Suprapubic skin (tissue), 4 donors: ENCODE measurements at places on chromosomes 7 and 10. TPM values are rescaled to one million over a fixed set of nuclear protein-coding genes. Genes with fewer than 3 reads are reported as not detected.

The KLLN gene
- 0.34 TPM for total RNA-seq

DNA sequence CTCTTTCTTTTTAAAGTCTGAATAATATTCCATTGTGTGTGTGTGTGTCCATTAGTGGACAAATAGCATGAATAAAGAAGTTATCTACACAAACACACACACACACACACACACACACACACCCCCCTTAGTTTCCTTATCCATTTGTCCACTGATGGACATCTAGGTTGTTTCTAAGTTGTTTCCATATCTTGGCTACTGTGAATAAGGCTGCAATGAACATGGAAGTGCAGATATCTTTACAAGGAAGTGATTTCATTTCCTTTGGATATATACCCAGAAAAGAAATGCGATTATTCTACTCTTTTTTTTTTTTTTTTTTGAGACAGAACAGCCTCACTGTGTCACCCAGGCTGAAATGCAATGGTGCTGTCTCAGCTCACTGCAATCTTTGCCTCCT, 113.5 kb downstream of the MBL2 start:
- no peak for DNase-seq

The AKR1E2 gene
- 4.4 TPM for total RNA-seq

DNA sequence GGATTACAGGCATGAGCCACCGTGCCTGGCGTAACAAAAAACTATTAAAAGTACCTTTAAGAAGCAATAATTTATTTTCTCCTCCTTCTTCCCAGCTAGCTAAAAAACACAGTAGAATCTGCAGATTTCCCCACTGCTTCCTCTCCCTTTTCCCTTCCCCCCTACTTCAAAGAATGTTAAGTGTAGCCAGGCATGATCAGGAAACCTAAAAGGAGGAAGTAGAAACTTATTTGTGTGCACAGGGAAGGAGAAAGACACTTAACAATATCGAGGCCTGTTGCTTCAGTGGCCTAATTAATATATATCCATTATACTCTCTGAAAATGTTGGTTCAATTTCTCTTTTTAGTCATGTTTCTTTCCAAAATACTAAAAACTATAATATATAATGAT, 127.7 kb downstream of the NRBF2 start:
- DNase-seq, result no peak

DNA sequence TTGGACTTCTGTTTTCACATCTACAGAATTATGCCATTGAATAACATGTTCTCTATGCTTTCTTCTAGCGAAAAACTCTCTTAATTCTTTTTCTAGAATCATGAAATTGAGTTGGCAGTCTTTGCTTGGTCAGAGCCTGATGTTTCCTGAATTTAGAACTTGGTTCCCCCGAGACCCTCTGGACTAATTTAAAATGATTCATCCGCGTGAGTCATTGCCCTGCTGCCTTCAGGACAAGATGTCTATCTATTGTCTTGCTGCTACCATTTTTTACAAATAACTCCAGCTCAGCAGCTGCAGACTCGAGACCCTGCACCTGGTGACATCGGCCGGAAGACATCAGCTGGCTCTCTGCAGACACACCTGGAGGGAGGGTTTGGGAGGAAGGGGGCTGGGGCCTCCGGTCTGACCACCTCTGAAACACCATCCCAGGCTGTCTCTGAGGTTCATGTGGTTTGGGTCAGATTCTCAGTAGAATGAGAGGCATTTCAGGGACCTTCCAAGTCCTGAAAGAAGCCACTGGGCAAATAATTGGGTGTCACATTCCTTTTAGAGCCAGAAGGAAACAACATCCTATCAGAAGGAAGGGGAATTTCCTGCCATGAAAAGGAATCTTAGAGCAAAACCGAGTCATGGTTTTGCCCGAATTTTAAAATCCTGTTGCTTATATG, 20.9 kb upstream of the KLF6 start:
- DNase-seq, result no peak

GRCh38 chr10:76492026-76492425, 1060.6 kb downstream of the LRMDA start:
- DNase-seq, result no peak

DNA sequence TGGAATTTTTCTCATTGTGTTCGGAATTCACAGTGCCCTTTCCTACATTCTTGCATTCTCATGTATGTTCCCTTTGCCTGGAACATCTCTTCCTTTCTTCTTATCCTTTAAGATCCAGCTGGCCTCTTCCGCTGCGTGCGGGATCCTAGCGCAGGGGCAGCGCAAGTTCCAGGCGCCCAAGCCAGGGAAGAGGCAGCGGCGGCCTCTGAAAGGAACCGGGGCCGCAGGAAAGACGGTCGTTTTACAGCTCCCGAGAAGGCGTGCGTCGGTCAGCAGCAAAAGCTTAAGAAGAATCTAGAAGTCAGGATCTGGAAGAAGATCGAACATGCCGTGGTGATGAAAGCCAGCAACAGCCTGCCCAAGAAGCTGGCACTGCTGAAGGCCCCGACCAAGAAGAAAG, 28.0 kb downstream of the ADRA2A start:
- DNase-seq, result no peak

GRCh38 chr7:12783421-12784095, 96.1 kb downstream of the ARL4A start:
- no peak for DNase-seq

- no peak for DNase-seq
Observed at GRCh38 chr7:73822319-73823173, 8.2 kb upstream of the CLDN4 start.

DNA sequence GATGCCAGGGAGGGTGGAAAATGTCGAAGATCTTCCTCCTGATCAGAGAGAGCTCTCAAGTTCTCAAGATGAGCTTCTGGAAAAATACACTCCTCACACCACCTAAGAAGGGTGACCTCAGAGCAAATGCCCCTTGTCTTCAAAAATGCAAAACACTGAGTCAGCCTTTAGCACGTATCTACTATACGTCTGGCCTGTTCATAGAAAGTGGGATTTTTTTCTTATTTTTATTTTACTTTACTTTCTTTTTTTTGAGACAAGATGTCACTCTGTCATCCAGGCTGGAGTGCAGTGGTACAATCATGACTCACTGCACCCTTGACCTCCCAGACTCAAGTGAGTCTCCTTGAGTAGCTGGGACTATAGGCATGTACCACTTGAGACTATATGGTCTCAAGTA, 57.1 kb downstream of the AFAP1L2 start:
- no peak for DNase-seq

The MDH2 gene
- 99.8 TPM for total RNA-seq

- DNase-seq, result peak; percentile 45
Observed at GRCh38 chr7:155360495-155361345, 63.0 kb downstream of the INSIG1 start.

DNA sequence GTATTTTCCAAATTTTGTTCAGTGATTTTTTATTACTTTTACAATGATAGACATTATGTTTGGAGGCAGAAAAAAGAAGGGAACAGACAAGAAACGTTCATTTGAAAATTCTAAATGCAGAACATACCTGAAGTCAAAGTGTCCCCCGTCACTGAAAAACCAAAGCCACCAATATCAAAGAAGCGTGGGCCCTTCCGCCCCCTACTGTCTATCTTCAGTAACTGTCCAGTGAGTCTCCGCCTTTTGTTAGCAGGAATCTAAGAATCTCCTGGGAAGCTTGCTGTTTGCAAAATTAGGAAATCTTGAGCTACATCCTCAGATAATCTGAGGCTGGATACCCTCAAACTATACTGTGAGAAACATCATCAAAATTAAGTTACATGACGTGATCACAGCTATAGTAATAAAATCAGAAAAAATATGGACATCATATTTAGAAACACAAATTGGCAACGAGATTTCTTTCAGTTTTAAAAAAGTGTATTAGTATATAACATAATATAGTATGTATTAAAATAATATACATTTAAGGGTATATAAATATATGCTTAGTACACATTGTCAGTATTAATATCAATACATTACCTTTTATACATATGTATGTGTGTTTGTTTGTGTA, 169.3 kb upstream of the AKR1E2 start:
- no peak for DNase-seq

GRCh38 chr10:29553544-29554250, 81.1 kb downstream of the SVIL start:
- DNase-seq, result no peak

- no peak for DNase-seq
Observed at GRCh38 chr10:6601246-6601805, 21.2 kb upstream of the PRKCQ start.

- DNase-seq, result no peak
Observed at GRCh38 chr10:14451341-14451740, 120.6 kb upstream of the FRMD4A start.

The SPDYE1 gene
- not detected for total RNA-seq

DNA sequence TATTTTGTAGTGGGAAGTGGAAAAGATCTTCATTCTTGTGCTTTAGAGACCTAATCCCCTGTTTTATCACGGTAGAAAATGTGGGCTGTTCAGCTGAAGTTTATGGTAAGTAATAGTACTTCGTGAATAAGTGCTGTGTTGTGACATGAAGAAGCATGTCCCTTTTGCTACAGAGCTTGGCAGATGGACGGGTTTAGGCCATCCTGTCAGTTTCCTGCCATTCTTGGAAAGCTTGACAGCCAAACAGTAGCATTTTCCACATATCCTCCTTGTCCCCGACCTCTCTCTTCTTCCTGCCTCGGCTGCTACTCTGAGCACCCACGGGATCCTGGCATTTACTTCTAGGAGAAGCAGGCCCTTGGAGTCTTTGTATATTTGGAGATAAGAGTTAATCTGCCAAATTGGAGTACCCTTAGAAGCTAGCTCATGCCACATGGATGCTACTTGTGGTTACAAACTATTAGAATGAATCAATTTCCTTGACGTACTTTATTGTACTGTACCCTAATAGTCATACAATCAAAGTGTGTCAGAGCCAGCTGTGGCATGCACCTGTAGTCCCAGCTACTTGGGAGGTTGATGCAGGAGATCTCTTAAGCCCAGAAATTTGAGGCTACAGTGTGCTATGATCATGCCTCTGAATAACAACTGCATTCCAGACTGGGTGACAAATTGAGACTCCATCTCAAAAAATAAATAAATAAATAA, 39.2 kb downstream of the PNLIPRP3 start:
- no peak for DNase-seq

GRCh38 chr7:96676919-96677318, 32.7 kb downstream of the SEM1 start:
- no peak for DNase-seq

The HABP2 gene
- total RNA-seq, result not detected

The SCART1 gene
- total RNA-seq, result 2.7 TPM

The LAMB1 gene
- 216 TPM for total RNA-seq

DNA sequence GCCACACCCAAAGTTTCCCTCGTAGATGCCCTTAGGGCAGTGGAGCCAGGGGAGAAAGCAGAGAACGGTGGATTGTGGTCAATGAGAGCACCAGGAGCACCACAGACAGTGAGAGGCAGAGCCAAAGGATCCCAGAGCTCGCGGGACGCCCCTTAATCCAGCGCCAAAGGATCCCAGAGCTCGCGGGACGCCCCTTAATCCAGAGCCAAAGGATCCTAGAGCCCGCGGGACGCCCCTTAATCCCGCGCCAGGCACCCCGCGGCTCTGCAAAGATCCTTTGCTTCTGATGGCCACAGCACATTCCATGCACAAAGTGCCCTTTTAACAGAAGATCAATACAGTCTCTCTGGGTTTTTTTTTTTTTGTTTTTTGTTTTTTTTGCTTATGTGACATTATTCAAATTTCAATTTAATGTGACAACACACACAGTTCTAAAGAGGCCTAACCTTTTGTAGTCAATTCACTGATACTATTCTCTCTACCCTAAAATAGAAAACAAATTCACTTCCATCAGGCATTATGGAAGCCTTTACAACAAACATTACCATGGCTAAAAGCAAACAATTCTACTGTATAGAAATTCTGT, 52.9 kb upstream of the NCAPG2 start:
- DNase-seq, result no peak

DNA sequence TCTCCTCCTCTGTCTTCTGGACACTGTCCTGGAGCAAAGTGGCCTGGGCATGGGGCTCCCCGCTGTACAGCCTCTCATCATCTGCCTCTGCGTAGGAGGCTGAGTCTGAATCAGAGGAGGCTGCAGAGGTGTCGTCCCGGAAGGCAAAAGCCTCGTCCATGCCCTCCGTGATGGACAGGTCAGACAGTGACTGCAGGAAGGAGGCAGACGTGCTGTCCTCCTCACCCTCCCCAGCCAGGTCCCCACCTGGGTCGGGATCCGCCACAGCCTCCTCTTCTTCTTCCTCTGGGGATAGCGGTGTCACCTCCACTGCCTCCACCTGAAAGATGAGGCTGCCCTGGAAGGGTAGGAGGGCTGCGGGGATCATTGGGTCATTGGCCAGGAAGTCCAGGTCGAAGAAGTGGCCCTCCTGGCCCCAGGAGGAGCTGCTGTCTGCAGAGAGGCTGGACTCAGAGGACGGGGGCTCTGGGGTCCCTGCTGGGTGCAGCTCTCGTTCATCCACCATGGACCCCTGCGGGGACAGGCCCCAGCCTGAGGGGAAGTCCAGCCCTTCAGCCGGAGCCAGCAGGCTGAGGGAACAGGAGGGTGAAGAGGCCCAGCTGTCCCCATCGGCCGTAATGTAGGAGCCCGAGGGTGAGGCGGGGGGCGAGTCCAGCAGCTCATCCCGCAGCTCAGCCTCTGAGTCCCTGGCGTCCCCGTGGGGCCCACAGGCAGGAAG, 3.7 kb downstream of the NACAD start:
- DNase-seq, result no peak

DNA sequence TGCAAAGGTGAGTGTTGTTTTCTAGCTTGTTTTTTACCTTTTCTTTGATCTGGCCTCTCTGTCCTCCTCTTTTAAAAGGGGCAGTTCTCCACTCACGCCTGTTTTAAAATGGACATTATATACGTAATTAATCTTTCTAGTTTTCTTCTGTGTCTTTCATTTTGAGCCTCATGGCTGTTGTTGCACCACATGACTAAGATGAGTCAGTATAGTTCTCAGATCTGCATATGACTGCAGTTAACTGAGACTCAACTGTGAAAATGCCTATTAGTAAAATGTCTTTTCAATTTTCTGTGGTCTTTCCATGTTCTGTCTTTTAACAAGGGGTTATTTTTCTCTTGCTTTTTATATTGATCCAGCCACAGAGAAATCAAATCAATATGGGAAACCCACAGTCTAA, 296.1 kb downstream of the CDK14 start:
- no peak for DNase-seq

- DNase-seq, result no peak
Observed at GRCh38 chr10:48431871-48432270, 125.4 kb downstream of the MAPK8 start.

The HDAC9 gene
- total RNA-seq, result 4.1 TPM

- no peak for DNase-seq
Observed at GRCh38 chr7:142355328-142355727, 97.5 kb upstream of the PRSS58 start.

The TRIM50 gene
- 0.30 TPM for total RNA-seq

The ALOX5 gene
- 13.2 TPM for total RNA-seq

GRCh38 chr7:131767591-131767990, 211.2 kb upstream of the PODXL start:
- DNase-seq, result no peak

The FAM221A gene
- 14.5 TPM for total RNA-seq

The CLEC2L gene
- 0.34 TPM for total RNA-seq

DNA sequence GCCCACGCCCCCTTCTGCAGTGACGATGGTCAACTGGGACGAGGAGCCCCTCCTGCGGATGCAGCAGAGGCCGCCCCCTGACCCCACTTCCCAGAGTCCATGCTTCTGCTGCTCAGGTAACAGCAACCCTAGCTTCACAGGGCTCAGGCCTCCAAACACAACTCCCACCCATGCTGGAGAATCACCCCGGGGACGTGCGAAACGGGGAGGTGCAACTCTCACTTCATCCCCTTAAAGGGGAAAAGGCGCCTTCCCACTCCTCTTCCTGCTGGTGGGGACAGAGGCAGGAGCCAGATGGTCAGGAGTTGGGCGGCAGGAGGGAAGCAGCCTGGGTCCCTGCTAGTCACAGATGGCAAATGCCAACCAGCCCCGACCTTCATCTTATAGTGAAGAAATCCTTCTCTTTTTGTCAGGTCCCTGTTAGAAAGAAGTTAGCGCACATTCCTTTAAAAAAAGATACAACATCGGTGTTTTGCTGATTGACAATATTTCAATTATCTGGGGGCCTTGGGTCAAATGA, 155.4 kb downstream of the DIP2C start:
- DNase-seq, result peak; percentile 47
